ENCODE measurements at places on chromosomes 6 and 20. TPM values are rescaled to one million over a fixed set of nuclear protein-coding genes. Genes with fewer than 3 reads are reported as not detected.

Gene C20orf144
- total RNA-seq = not detected

Gene TMEM244
- not detected for total RNA-seq

Gene ITPR3
- 4.7 TPM for total RNA-seq

Gene TREM1
- under 0.01 TPM for total RNA-seq

Gene CDYL
- total RNA-seq = 33.9 TPM

Gene FAM184A
- 10.4 TPM for total RNA-seq

Gene PACSIN1
- total RNA-seq = under 0.01 TPM

Gene MUC22
- not detected for total RNA-seq

Gene HNF4A
- not detected for total RNA-seq

Gene SLC17A1
- total RNA-seq = not detected

Gene CRYBG1
- total RNA-seq = 3.7 TPM

Gene CYP39A1
- total RNA-seq = 6.3 TPM

Gene CST4
- not detected for total RNA-seq

Gene TEAD3
- 6.8 TPM for total RNA-seq

Gene TMEM242
- total RNA-seq = 6.8 TPM

Gene SLC44A4
- total RNA-seq = 0.52 TPM

Gene PRRT1
- not detected for total RNA-seq

Gene ESR1
- 1.0 TPM for total RNA-seq

Gene CDSN
- total RNA-seq = not detected

Gene LKAAEAR1
- 1.0 TPM for total RNA-seq

Gene TAP2
- total RNA-seq = 9.4 TPM

Gene TUBE1
- 20.9 TPM for total RNA-seq

Gene LY86
- 6.8 TPM for total RNA-seq

Gene SLC52A3
- total RNA-seq = not detected

Gene MLN
- total RNA-seq = not detected

Gene STX11
- 2.1 TPM for total RNA-seq

Gene ID4
- total RNA-seq = 12.5 TPM

Gene NMBR
- not detected for total RNA-seq

Gene MPIG6B
- 0.52 TPM for total RNA-seq

Gene BPIFB4
- total RNA-seq = not detected

Gene OLIG3
- total RNA-seq = not detected

Gene SUMO4
- total RNA-seq = 0.52 TPM

Gene C6orf52
- total RNA-seq = not detected

Gene FUT9
- total RNA-seq = under 0.01 TPM

Gene GJA10
- not detected for total RNA-seq

Gene SIRPD
- total RNA-seq = not detected

Gene C6orf62
- total RNA-seq = 41.2 TPM

Gene COL11A2
- 28.7 TPM for total RNA-seq

Gene SLC17A4
- not detected for total RNA-seq

Gene DPPA5
- total RNA-seq = not detected

Gene BACH2
- total RNA-seq = 3.7 TPM

Gene ZNF311
- total RNA-seq = 1.6 TPM

Gene PRND
- total RNA-seq = 25.6 TPM

Gene SLC26A8
- under 0.01 TPM for total RNA-seq

Gene RIOK1
- total RNA-seq = 18.3 TPM

Gene SLC17A2
- not detected for total RNA-seq

Gene CTAGE9
- not detected for total RNA-seq

Measured in skeletal muscle tissue (tissue), 5 donors.